ENCODE measurements at places on chromosomes 2 and 18.

- DNase-seq, result no peak
Observed at GRCh38 chr2:61252031-61252430, 90.0 kb downstream of the C2orf74 start.

- DNase-seq, result no peak
Observed at GRCh38 chr18:78503129-78503528, 476.5 kb upstream of the SALL3 start.

DNA sequence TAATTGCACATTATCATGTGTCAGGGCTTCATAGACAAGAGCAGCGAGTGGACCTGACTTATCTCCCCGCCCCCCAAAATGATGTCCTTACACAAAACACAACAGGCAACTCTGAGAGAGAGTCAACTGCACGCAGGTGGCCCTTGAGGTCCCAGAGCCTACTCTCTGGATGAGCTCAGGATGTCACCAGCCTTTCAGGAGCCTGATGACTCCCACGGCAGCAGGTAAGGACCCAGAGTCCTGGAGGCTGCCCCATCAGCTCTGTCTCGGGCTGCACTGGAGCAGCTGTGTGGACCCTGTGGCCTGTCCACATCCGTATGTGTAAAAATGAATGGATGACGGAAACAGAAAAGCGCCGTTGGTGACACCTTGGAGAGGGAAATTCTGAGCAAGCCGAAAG, 130.9 kb downstream of the HDAC4 start:
- peak; percentile 31 for DNase-seq

- DNase-seq, result no peak
Observed at GRCh38 chr18:32324181-32324580, 134.3 kb downstream of the MEP1B start.

DNA sequence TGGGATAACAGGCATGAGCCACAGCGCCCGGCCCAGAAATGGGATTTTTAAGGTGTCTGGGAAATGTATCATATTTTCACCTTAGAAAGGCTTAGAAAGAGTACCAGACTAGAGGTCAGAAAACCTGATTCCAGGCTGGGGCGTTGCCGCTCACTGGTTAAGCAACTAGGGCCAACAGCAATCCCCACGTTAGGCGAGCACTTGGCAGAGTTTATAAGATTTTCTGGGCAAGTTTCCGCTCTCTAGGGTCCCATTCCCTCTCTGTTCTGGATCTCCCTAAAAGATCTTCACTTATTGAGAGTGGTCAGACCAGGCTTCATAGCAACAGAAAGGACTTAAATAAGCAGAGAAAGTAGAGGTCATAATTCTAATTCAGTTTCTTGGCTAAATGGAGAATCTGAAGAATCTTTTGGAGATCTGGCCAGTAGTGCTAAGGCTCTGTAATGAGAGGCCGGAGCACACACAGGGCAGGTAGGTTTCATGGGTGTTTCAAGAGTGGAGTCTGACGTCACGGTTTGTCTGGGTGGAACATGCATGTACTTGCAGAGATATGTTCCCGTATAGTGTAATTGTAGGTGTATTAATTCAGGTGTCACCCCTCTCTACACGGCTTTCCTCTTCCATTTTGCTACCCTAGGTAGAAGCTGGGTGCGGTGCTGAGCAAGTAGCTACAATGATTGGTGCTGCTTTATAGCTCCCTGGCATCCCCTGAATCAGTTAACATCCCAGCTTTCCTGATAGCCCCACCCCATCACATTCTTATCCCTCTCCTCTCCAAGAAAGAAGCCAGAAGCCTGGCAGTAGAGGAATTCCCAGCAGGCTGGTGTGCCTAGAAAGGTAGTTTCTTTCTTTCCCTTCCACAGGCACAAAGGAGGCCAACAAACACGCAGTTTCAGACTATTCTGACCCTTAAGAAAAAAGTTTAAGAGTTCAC, 4.4 kb upstream of the SMAD7 start:
- peak; percentile 51 for DNase-seq

GRCh38 chr2:84781942-84782716, 98.8 kb downstream of the TRABD2A start:
- DNase-seq, result no peak

DNA sequence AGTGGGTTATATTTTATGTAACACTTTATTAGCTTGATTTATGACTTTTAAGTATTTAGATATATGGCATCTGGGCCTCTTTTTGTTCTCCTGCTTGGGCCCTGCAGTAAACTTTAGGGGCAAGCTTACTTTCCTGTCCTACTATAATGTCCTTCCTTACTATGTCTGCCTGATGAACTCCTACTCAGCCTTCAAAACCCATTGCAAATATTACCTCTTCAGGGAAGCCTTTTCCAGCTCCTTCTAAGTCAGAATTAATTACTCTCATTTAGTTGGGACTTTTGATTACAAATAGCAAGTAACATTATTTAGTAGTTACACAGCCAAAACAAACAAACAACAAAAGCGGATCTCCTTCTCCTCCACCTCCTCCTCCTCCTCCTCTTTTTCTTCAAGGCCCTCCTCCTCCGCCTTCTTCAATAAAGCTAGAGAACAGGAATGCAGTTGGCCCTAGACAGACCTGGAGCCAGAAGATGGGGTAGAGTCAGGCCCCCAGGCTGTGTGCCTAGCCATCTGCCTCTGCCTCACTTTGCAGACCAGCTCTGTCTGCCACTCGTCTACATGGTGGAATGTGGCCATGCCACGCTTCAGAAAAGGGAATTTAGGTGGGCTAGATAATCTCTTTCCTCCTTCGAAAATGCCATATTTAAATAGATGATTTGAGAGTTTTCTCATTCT, 301.2 kb downstream of the SP3 start:
- no peak for DNase-seq

DNA sequence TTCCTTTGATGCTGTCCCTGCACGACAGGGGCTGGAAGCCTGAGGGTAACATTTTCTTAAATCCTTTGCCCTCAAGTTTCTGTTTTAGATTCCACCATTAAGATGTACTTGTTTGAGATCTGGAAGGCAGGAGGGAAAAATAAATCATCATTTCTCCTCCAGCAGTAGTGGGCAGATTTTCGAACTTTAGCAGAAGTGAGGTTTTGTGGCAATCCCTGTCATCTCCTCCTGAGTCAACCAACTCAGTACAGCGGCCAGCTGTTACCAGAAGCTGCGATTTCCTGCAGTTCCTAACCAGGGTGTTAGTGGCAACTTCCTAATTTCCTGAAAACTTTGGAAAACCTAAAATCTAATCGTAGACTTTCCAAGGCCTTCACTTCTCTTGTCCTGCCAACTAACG, 517.2 kb upstream of the ACVR2A start:
- no peak for DNase-seq

DNA sequence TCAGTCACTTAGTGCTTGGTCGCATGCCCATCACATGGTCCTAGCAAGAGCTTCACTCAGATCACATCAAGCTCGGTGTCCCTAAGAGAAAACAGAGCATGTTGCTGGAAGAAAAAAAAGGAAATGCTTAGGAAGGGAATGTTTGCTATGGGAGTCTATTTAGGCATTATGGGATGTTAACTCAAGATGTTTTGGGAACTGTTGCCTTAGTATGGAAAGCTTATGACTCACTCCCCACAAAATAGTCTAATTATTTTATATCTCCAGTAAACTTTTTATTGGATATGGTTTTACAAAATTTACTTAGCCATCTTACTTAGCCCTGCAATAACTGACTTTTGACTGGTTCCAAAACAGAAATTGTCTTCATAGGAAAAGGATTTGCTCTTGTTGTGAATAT, 439.5 kb upstream of the ZEB2 start:
- no peak for DNase-seq

- no peak for DNase-seq
Observed at GRCh38 chr2:185689906-185690539, 48.6 kb upstream of the FSIP2 start.

DNA sequence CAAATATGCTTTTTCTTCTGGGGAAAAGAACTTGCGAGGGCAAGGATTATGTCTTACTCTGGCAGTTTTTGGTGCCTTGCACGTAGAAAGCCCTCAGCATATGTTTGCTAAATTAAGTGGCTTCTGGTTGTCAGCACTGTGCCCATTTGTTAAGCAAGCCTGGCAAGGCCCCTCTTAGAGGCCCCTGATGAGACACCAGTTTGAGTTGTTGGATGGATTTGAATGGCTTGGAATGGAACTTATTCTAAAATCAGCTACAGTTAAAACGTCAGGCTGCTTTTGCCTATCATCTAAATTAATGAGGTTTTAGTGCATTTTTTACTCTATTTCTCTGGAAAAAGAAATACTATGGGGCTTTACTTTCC, 28.2 kb downstream of the TMEM182 start:
- DNase-seq, result no peak

GRCh38 chr18:32209685-32210445, 20.0 kb downstream of the MEP1B start:
- DNase-seq, result no peak

DNA sequence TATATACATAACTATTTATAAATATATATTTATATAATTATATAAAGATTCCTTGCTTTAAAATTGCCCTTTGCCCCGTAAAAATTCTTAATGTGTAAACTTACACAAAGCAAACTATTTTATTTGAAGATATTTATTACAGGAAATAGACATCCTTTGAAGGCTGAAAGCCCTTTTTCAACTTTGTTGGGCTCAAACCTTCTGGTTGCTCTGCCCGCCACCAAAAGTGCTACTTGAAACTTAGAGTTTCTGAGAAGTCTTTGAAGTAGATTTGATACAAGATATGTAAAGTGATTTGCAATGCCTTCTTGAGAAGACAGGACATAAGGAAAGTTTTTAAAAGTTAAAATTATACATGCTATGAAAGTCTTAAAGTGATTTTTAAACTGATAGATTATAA, 36.6 kb upstream of the METAP1D start:
- DNase-seq, result no peak

Measured in right forelimb (tissue), 1 donor.